ENCODE measurements at places on chromosomes 12 and 14. TPM values are rescaled to one million over a fixed set of nuclear protein-coding genes. Genes with fewer than 3 reads are reported as not detected.

PRICKLE1 gene
- 16.3 TPM for total RNA-seq

TMEM132D gene
- total RNA-seq, result 7.5 TPM

BDKRB2 gene
- 0.31 TPM for total RNA-seq

MYH6 gene
- total RNA-seq, result not detected

PDZRN4 gene
- 59.5 TPM for total RNA-seq

All from parietal lobe (tissue), 2 donors.